Activated T-helper 1 cell treated with Interleukin-2 at 50 U/mL for 16 hours (primary cell): ENCODE measurements at places on chromosomes 16 and 17.

DNA sequence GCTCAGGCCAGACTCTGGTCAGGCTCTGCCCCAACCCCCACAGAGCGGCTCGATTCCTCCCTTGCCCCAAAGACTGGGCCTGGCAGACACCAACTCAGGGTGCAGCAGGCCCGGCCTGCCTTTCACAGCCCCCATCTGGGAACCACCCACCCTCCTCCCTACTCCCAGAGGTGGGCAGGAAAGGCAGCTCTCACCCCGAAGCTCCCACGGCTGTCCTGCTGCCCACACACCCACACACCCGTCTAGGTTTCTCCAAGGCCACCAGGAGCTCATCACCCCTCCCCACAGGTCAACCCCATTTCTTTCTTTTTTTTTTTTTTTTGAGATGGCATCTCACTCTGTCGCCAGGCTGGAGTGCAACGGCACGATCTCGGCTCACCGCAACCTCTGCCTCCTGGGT lies 3.8 kb downstream of the CEP131 start:
- no peak for DNase-seq

- peak; percentile 55 for DNase-seq
Observed at GRCh38 chr17:77420804-77421629, 280.2 kb downstream of the SEC14L1 start.

DNA sequence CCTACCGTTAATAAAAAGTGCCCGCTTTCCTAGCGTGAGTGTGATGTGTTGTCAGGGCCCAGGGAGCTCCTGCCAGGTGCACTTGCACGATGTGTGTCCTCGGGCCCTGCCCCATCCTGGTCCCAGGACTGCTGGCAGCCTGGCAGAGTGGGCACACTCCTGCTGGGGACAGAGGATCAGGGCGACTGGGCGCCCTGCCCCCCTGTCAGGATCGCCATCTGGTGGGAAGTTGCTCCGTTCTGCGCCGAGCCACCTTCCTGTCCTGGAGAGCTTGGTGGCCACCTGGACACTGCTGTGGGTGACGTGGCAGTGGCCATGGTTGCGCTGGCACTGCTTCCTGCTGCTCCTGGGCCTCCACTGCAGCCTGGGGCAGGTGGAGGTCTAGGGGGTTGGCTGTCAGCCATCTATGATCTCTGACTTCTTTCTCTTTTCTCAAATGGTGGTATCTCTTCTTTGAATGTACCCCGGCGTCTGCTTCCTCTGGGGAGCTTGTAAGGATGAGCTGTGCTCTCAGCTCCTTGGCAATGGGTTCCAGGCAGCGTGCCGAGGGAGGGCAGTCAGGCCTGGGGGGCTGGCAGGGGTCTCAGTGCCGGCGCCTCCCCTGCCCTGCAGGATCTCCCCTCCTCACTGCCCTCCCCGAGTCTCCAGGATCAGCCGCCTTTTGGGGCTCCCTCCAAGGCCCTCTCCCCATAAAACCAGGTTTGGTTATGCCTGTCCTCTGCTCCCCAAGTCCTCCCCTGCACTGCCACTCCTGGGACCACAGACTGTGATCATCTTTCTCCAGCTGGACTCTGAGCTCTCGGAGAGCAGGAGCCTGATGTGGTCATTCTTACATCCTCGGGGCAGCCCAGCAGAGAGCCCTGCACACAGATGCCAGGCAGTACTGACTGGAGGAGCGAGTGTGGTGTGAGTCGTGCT lies 76.9 kb downstream of the AMFR start:
- no peak for DNase-seq

DNA sequence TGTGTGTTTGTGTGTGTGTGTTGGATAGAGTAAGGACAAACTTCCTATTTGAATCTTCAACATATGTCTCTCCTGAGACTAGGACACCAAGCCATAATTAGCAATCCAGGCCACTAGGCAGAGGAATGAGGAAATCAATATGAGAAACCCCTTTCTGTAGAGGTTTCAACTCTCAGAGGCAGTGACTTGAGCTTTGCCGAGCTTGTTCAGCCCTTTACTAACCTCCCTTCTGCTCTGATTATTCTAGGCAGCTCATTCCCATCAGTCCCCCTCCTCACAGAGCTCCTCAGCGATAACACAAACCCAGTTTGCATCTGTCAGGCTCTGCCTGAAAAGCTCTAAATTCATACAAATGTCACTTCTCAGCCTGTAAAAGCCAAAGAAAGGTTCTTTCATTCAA lies 1030.3 kb downstream of the CDH8 start:
- DNase-seq = no peak

- DNase-seq = no peak
Observed at GRCh38 chr16:86107215-86107825, 208.4 kb downstream of the IRF8 start.

DNA sequence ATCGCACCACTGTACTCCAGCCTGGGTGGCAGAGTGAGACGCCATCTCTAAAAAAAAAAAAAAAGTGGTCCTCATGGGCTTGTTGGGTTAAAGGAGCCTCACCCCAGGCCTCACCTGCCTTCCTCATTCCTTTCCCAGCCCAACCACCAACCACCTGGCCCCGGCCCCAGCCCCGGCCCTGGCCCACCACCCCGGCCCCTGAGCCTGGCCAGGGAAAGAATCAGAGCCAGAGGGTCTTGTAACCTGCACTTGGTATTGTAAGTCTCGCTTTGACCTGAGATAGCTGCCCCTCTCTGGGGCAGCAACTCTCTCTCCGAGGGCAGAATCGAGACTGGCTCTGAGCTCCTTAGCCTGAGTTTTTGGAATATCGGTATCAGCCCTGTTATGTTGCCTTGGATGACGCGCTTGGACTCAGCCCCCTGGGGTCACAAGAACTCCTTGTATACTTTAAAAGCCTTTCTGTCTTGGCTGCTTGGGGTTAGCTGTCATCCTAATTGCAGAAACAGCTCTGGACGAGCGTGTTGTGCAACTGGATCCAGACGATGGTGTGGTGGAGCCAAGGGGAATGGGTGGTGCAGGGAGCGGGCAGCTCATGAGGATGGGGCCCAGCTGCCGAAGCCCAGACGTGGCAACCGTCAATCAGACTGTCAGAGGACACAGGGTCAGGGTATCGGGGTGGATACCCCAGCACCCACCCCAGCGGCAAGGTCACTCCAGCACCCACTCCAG lies 14.6 kb downstream of the SMTNL2 start:
- DNase-seq = no peak

DNA sequence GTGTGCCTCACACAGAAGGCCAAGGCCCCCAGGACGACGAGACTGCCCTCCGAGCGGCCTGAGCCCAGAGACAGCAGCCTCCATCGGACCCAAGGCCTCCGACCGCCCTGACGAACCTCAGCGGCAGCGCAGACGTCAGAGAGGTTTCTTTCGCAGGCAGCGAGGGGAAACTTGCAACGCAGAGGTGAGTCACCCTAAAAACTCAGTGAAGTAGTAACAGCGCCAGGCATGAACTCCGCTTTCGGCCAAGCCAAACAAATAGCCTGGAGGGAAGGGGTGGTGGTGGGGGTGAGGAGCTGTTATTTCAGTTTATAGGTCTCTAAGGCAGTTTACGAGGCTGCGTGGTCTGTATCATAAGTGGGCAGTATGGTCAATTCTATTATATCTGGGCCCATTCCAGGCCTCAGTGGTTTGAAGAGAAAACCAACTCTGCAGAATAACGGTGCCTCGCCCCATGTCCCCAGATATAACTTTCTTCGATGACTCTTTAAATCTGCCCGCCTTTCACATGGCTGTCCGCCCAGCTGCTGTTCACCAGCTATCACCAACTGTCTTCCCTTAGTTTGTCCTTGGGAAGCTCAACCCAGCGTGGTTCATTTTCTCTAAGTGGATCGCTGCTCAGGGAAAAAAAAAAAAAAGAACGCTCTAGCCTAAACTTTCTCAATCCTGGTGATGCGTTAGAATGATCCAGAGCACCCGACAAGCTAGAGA lies 43.5 kb upstream of the FOXF1 start:
- DNase-seq = no peak

GRCh38 chr17:74599023-74599399 lies 6.9 kb upstream of the CD300LD start:
- DNase-seq = no peak

DNA sequence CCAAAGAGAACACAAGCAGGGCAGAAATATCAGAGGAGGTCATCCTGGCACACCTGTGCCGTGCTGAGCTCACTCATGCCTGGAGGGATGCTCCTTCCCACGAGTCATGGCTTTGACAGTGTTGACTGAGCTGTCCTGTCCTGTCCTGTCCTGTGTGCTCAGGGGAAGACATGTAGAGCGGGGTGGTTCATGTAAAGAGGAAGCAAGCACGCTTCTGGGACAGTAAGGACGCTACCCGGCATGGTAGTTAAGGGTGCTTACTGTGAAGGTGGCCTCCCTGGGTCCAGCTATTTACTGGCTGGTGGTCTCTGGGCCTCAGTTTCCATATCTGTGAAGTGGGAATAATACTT lies 398 bp downstream of the LGALS9 start:
- DNase-seq = no peak

- DNase-seq = no peak
Observed at GRCh38 chr17:59561042-59561441, 4.4 kb upstream of the DHX40 start.

- DNase-seq = no peak
Observed at GRCh38 chr17:59666235-59666634, 41.0 kb downstream of the PTRH2 start.

DNA sequence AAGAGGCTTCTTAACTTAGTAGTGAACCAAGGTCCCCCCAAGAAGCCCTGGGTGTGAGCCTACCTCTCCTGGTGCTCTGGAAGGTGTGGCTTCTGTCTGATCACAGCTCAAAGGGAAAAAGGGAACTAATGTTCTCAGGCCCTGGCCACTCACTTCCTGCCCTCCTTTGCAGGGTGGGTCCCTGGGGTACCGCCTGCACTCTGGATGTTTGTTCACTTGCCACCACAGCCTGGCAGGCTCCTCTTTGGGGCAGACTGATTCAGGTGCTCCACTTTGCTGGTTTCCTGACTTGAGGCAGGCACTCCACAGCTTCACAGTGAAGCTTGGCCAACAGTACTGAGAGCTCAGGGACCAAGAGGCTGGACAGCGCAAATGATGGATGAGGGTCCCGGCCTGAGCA lies 5.9 kb upstream of the MYO15A start:
- no peak for DNase-seq
